Stimulated activated CD4-positive, alpha-beta T cell treated with anti-CD3 and anti-CD28 coated beads, Interleukin-1b, Interleukin-23, amount 100 ng/mL, for 24 hours (primary cell): ENCODE measurements at places on chromosomes 5 and 9.

DNA sequence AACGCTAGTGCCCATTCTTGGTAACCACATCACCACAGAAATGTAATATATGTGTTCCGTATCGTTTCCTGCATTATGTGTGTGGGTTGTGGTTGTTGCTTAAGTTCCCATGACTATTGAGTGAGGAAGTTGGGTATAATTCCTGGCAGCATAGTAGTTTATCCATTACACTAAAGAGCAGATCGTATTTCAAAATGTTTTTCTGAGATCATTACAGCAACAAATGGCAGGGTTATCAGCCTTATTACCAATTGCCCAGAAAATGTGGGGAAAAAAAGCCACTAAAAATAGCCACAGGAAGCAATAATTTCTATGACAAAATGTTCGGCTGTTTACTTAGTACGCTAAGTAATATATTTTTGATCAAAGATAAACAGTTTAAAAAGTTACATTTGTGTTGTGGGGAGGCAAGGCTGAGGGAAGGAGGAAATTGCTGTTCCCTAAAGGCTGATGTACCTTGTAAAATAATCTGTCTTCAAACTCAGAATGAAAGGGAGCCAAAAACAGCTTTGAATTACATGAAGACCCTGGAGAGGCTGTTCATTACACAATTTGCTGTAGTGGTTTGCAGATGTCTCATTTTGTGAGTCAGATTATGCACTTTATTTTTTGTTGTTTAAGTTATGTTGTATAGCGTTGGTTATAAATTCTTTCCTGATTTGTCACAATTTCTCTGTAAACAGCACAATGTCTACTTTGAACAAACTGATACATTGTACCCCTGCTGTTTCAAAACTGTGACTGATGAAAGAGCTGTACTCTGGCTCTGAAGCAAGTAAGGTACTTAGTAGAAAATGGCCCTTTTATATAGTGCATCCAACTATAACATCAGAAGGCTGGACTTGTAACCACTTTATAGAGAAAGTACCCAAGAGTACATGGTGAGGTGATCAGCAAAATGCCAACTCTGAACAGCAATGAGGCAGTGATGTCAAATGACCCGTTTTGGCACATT, 1028.5 kb downstream of the NR2F1-AS1 start:
- no peak for DNase-seq

DNA sequence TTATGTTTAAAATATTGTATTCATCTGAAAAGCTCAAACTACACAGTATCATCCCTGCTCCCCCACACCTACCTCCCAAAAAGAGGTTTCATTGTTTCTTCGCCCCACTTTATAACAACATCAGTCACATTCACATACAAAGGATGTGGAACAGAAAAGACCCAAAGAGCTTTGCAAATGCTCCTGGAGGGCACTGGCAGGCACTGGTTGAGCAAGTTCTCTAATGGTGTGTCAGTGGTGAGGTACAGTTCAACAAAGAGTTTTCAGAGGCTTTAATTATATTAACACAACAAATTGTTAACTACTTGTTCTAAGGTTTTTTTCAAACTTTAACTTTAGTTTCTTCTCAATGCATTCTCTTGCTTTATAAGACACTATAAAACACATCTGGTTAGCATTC, 54.1 kb upstream of the ECM2 start:
- DNase-seq: no peak

DNA sequence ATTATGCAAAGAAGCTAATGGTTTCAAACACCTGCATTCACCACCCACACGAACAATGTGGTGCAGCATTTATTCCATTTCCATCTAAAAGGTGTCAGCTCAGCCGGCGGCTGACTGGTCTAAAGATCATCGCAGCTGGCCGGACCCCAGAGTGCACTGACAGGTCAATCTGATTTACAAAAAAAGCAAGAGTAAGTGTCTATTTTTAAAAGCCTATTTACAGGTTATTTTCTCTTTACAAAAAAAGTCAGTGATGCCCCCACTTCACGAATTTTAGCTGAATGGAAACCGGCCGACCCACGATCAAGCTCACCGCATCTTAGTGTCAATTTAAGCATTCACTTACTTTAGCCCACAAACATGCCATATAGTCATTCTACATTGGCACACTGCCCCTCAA, 58.3 kb downstream of the SEMA4D start:
- DNase-seq: no peak

DNA sequence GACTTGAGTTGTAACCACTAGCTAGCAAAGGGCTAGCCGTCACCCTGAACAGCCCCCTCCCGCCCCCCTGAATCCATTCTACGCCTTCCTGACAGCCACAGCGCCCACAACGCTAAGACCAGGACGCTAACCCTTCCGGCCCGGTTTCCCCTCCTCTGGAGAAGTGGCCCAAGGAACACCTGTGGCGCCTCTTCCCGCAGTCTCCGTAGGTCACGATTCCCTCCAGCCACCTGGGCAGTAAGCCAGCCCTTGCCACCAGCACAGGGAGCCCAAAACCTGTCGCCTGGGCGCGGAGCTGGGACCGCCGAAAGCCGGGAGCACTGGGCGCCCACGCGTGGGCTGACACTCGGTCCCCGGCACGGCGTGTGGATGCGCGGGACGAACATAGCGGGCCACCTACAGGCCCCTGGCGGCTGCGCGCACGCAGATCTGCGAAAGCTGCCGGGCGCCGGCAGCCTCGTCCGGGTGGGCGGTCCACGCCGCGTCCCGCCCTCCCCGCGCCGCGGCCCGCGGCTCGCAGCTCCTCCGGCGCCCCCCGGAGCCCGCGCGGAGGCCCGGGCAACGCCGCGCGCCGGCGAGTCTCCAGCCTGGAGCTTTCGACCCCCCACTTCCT, 596 bp downstream of the IRF1 start:
- no peak for DNase-seq

GRCh38 chr9:506281-506680, 291.6 kb downstream of the DOCK8 start:
- no peak for DNase-seq

- DNase-seq: no peak
Measured at GRCh38 chr5:157511651-157512644, 51.9 kb downstream of the NIPAL4 start.

- DNase-seq: no peak
Measured at GRCh38 chr5:134561871-134562296, 36.4 kb downstream of the JADE2 start.

DNA sequence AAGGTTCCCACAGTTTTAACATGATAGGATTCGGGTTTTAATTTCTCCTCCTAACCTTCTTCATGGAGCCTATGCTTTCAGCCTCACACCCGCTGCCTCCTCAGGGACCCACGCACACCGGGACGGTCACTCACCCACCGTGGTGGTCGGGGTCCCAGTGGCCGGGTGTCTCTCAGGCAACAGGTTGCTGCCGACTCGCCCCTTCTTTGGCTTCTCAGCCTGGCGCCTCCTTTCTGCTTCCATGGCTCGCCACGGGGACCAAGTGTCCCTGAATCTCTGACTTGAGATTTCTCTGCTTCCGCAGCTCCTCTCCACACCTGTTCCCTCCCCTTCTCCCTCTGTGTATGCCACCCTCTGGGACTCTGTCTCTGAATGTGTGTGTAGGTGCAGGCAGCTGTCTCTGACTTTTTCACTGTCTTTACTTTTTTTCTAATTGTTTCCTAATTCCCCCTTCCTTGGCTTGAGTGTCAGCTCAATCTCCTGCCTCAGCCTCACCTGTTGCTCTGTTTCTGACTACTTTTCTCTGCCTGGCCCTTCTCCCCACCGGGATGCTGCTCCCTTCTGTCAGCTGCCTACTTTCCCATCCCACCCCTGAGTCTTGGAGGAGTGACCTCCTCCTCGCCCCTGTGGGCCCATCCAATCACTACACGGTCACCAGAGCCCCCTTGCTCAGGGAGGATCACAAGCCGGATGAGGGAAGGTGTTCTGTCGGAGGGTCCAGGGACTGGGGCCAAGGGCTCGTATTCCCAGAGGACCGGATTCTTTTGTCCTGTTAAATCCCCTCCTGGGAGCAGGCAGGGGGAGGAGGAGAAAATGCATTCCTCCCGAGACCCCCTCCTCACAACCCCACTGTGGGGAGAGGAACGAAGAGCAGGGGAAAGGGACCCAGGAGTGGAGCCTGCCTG, at the start of gene PROP1:
Gene PROP1, minus strand, starts transcription at position 552 of the 905 bp plus-strand sequence. Its CDS starts 309 bp downstream, at position 243.
- DNase-seq: no peak

DNA sequence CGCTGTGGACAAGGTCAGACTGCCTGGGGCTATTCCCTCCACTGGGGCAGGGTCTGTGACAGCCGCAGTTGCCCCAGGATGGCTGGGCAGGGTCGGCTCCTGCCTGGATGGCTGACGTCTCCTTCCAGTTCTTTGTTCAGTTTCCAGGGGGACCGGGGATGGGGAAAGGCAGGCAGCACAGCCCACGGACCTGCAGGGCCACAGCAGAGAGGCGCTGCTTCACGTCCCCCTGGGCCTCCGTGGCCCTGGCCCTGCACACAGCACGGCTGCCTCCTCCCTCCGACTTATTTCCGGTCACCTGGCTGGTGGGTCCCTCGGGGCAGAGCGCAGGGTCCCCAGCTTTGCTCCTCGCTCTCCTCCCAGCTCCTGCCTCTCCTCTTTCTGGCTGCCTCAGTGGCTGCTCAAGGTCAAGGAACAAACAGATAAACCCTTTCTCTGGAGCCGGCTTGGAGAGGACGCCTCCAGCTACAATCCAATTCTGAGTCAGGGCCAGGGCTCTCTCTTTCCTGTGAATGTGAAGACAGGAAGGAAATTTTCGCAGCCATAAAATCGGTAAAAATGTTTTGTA, 169.7 kb downstream of the C9orf50 start:
- no peak for DNase-seq

DNA sequence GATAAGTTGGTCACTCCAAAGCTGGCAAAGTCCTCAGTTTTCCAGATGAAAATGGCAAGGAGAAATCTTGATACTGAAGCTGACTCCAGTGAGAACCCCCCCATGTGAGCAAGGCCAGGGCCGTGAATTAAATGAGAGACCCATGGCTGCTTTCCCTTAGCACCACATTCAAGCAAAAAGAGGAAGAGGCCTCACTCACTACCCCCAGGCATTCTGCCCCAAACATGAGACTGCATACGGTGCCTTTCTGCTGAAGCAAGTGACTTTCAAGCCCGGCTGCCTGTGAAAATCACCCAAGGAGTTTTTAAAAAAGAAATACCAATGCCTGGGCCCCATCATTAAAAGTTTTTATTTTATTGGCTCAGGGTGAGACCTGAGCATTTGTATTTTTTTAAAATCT, 66.9 kb downstream of the TMEM252 start:
- no peak for DNase-seq

- no peak for DNase-seq
Measured at GRCh38 chr5:177233206-177233605, 70.3 kb downstream of the RAB24 start.

- no peak for DNase-seq
Measured at GRCh38 chr5:160802592-160802991, 49.4 kb downstream of the ATP10B start.

GRCh38 chr5:131270809-131271208, 7.0 kb downstream of the CDC42SE2 start:
- DNase-seq: no peak

GRCh38 chr9:107087222-107087621, 195.9 kb upstream of the RAD23B start:
- no peak for DNase-seq
